ENCODE measurements at places on chromosomes 3 and 15.
A peak's percentile ranks its signal among the peaks of the same experiment; 100 is the strongest.

DNA sequence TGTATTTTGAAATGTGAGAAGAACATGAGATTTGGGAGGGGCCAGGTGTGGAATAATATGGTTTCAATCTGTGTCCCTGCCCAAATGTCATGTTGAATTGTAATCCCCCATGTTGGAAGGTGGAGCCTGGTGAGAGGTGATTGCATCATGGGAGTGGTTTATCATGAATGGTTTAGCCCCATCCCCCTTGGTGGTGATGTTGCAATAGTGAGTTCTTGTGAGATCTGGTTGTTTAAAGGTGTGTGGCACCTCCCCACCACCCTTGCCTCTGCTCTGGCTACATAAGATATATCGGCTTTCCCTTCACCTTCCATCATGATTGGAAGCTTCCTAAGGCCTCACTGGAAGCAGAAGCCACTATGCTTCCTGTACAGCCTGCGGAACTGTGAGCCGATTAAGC is 23.9 kb upstream of the TMEM108 start:
- peaks cover 29% of the 10 kb centered on the region for H3K36me3 ChIP-seq
- no peak overlapping the region for H3K4me3 ChIP-seq
- H3K27me3 ChIP-seq, result peaks cover 3% of the 10 kb centered on the region
- no peak overlapping the region for H3K27ac ChIP-seq

- no peak overlapping the region for H3K4me3 ChIP-seq
- H3K4me1 ChIP-seq, result no peaks in the 10 kb centered on the region
- no peak for DNase-seq
- no peak overlapping the region for H3K27ac ChIP-seq
- H3K36me3 ChIP-seq, result no peaks in the 10 kb centered on the region
- H3K27me3 ChIP-seq, result no peaks in the 10 kb centered on the region
These were observed 44.6 kb downstream of the CCNL1 start for GRCh38 chr3:157115069-157116006.

- DNase-seq, result no peak
- no peak overlapping the region for H3K27ac ChIP-seq
- H3K36me3 ChIP-seq, result no peaks in the 10 kb centered on the region
These were observed 10.4 kb downstream of the KY start for GRCh38 chr3:134640378-134640777.

DNA sequence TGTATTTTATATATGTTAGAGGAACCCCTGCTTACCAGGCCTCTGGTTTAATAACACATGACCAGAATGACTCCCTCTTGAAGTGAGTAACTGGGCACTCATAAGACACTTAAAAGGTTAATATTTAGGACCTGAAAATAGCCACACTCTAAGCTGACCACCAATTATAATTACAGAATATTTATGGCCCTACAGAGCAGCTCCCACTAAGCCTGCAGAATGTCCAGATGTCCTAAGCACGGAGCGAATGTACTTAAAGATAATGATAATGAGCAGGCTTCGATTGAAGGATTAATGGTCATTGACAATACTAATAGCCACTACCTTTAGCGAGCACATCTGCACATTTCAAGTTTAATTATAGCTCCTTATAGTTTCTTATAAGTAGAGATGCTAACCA is 22.8 kb upstream of the KCTD6 start:
- H3K4me1 ChIP-seq, result peaks cover 26% of the 10 kb centered on the region
- no peaks in the 10 kb centered on the region for H3K36me3 ChIP-seq
- H3K27ac ChIP-seq, result no peak overlapping the region
- DNase-seq, result no peak
- no peaks in the 10 kb centered on the region for H3K27me3 ChIP-seq

DNA sequence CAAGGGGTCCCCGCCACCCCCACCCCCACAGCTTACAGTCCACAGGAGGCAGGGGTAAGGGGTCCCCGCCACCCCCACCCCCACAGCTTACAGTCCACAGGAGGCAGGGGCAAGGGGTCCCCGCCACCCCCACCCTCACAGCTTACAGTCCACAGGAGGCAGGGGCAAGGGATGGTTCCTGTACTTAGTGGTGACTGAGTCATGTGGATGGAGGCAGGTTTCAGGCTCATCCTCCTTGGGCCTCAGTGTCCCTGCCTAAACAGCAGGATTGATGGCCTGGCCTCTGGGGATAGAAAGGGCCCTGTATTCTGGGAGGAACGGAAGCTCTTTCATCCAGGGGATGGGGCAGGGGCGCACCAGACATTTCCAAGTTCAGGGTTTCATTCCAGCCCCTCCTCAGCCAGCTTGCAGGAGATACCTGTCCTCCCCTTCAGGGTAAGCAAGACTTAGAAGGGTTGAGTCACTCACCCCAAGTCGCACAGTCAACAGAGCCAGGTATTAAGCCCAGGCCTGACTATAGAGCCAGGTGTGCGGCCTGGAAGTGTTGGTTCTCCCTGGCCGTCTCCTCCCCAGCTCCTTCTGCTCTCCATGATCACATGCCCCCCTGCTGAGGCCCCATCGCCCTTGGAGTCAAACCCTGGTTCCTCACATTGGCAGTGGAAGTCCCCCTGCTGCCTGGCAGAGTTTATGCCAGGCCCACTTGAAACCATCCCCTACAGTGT is 12.5 kb downstream of the CSK start:
- no peak for DNase-seq
- no peak overlapping the region for H3K27ac ChIP-seq
- H3K27me3 ChIP-seq, result no peaks in the 10 kb centered on the region
- peaks cover 21% of the 10 kb centered on the region for H3K4me1 ChIP-seq

DNA sequence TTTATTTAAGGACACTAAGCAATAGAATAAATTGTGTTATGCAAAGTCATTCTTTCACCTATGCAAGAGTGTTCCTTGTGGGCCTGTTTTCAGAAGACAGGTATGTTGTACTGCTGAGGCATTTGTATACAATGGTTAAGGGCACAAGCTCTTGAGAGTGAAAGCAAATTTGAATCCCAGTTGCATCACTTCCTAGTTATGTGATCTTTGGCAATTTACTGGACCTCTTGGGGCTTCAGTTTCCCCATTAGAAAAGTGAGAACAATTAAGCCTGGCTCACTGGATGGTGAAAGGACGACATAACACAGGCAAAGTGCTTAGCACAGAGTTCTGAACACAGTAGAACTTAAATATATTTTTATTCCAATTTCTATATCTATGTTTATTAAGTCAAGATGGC is 117.4 kb downstream of the EFHB start:
- no peak overlapping the region for H3K4me3 ChIP-seq
- no peaks in the 10 kb centered on the region for H3K27me3 ChIP-seq

DNA sequence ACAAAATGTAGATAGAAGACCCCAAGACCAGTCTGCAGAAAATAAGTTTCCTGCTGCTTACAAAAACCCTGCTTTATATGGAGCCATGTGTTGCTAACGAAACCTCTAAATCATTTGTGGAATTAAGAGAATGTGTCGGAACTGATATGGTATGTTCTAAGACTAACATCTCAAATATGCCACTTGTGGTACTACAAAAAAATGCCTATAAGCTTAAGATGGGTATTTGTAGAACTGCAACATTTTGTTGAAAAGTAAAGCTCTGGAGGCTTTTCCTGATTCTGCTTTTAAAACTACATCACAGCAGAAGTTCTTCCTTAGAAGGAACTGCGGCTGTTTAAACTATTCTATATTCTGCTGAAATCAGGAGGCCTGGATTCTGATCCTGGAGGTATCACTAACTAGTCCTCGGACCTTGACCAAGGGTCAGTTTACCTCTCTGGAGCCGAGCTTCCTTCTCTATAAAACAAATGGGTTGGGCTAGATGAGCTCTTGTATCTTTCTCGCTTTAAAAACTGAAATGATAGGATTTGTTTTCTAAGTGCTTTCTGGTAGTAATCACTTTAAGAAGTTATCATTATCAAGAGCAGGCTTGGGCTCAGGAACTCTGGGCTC is 74.9 kb downstream of the RAD18 start:
- H3K36me3 ChIP-seq, result peaks cover 26% of the 10 kb centered on the region
- no peaks in the 10 kb centered on the region for H3K27me3 ChIP-seq
- no peak for DNase-seq
- H3K4me3 ChIP-seq, result no peak overlapping the region
- H3K4me1 ChIP-seq, result peaks cover 3% of the 10 kb centered on the region

GRCh38 chr3:179323197-179324110 is 623 bp downstream of the ZNF639 start:
- H3K4me1 ChIP-seq, result peaks cover 28% of the 10 kb centered on the region
- H3K27me3 ChIP-seq, result no peaks in the 10 kb centered on the region
- peak overlapping the region; percentile 91 for H3K4me3 ChIP-seq
- H3K36me3 ChIP-seq, result peaks cover 9% of the 10 kb centered on the region
- DNase-seq, result peak; percentile 61

- no peak overlapping the region for H3K27ac ChIP-seq
- no peaks in the 10 kb centered on the region for H3K4me1 ChIP-seq
- H3K27me3 ChIP-seq, result no peaks in the 10 kb centered on the region
- H3K36me3 ChIP-seq, result no peaks in the 10 kb centered on the region
These were observed 272.3 kb upstream of the NECTIN3 start for GRCh38 chr3:110799271-110799670.

- peaks cover 8% of the 10 kb centered on the region for H3K36me3 ChIP-seq
- peaks cover 6% of the 10 kb centered on the region for H3K27me3 ChIP-seq
- H3K27ac ChIP-seq, result no peak overlapping the region
These were observed 111.0 kb upstream of the KLF13 start for GRCh38 chr15:31215490-31216214.

DNA sequence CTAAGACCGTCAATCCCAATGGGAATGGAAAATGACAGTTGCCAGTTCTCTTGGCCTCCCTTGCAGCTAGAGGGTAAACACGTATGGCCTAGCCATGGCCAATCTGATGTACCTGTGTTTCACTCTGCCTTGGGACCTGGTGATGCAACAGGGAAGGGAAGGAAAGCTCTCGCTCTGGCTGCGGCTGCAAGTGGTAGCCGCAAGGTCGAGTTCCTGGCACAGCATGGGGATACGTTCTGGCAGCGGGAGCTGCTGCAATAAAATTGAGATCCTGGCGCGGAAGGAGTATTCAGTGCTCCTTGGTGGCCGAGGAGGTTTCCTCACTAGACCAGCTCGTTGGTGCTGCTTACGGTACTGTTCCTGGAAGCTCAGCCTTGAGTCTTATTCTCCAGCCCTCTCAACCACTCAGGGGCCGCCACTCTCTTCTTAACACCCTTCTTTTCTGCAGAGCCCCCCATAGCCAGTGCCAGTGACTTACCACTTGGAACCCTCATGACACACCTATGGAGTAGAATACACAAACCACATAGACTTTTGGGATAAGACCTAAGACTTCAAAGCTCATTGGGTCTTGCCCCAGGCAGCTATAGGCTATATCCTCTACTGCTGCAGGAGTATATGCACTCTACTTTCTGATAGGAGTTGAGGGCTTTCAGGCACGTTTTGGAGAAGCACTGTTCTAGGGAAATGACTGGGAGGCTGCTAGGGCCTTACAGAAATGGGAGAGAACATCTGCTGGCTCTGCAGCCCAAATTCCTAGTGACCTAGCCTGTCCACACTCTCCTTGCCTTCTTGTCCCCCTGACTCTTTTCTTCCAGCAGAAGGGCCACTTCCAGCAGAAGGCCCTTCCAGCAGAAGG is 2.7 kb downstream of the KY start:
- no peak overlapping the region for H3K4me3 ChIP-seq
- peaks cover 86% of the 10 kb centered on the region for H3K27me3 ChIP-seq
- peaks cover 13% of the 10 kb centered on the region for H3K4me1 ChIP-seq

DNA sequence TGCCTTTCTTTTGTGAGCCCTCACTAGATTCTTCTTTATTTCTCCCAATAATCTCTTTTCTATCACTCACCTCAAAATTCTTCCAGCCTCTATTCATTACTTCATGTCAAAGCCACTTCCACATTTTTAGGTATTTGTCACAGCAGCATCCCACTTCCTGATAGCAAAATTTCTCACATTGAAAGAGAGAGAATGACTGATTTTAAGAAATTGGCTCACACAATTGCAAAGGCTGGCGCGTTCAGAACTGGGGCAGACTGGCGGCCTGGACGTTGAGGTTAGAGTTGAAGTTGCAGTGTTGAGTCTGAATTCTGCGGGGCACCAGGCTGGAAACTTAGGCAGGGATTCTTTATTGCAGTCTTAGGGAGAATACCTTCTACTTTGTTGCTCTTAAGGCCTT is 117.9 kb downstream of the LRRC28 start:
- no peak for DNase-seq
- no peaks in the 10 kb centered on the region for H3K27me3 ChIP-seq
- no peak overlapping the region for H3K27ac ChIP-seq
- H3K36me3 ChIP-seq, result peaks cover 39% of the 10 kb centered on the region

DNA sequence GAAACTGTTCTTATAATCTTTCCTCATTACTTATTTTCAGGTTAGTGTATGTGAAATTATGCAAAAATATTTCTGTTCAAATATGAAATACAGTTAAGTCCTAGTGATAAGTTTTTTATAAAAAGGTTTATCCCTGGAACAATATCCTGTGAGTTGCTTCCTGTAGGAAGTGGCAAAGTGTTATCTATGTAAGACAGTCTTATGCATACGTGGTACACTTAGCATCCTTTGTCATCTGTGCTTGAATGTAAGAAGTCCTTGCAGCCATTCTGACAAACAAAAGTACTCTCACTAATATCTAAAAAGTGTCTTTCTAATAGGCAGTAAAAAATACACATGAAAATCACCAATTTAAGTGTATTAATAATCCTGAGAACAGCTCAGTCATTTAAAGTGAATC is 372.5 kb upstream of the BCHE start:
- no peaks in the 10 kb centered on the region for H3K27me3 ChIP-seq
- H3K4me3 ChIP-seq, result no peak overlapping the region
- H3K27ac ChIP-seq, result no peak overlapping the region
- peaks cover 15% of the 10 kb centered on the region for H3K4me1 ChIP-seq
- H3K36me3 ChIP-seq, result no peaks in the 10 kb centered on the region

GRCh38 chr15:68808770-68809169 is 11.9 kb downstream of the ANP32A start:
- H3K27ac ChIP-seq, result peak overlapping the region; percentile 48
- H3K4me1 ChIP-seq, result peaks cover 70% of the 10 kb centered on the region
- H3K4me3 ChIP-seq, result no peak overlapping the region

- H3K4me1 ChIP-seq, result peaks cover 6% of the 10 kb centered on the region
- H3K27me3 ChIP-seq, result no peaks in the 10 kb centered on the region
- H3K4me3 ChIP-seq, result no peak overlapping the region
- no peaks in the 10 kb centered on the region for H3K36me3 ChIP-seq
- DNase-seq, result no peak
These were observed 54.2 kb downstream of the B3GALNT1 start for GRCh38 chr3:161050935-161051334.

- H3K4me3 ChIP-seq, result no peak overlapping the region
- H3K4me1 ChIP-seq, result no peaks in the 10 kb centered on the region
- no peaks in the 10 kb centered on the region for H3K36me3 ChIP-seq
- H3K27me3 ChIP-seq, result no peaks in the 10 kb centered on the region
- no peak for DNase-seq
These were observed 36.3 kb downstream of the DUT start for GRCh38 chr15:48367483-48367882.

- DNase-seq, result no peak
- no peaks in the 10 kb centered on the region for H3K36me3 ChIP-seq
- H3K4me3 ChIP-seq, result no peak overlapping the region
- no peaks in the 10 kb centered on the region for H3K27me3 ChIP-seq
- H3K27ac ChIP-seq, result peak overlapping the region; percentile 84
These were observed 4.7 kb downstream of the NUP210 start for GRCh38 chr3:13415236-13415986.

GRCh38 chr3:176005564-176005963 is 1146.4 kb downstream of the NAALADL2 start:
- no peak for DNase-seq
- no peaks in the 10 kb centered on the region for H3K36me3 ChIP-seq
- H3K27me3 ChIP-seq, result no peaks in the 10 kb centered on the region
- no peak overlapping the region for H3K27ac ChIP-seq

GRCh38 chr3:3998140-3998922 is 199.1 kb downstream of the LRRN1 start:
- peaks cover 7% of the 10 kb centered on the region for H3K36me3 ChIP-seq
- H3K4me1 ChIP-seq, result no peaks in the 10 kb centered on the region
- H3K27ac ChIP-seq, result no peak overlapping the region
- peak; percentile 19 for DNase-seq
- no peak overlapping the region for H3K4me3 ChIP-seq

Data from WTC11 (cell line).